Dermis blood vessel endothelial cell (primary cell): ENCODE measurements at places on chromosomes 2 and 18. TPM values are rescaled to one million over a fixed set of nuclear protein-coding genes. Genes with fewer than 3 reads are reported as not detected.

GRCh38 chr2:43274055-43274454 lies 47.6 kb upstream of the ZFP36L2 start:
- DNase-seq, result no peak

GRCh38 chr18:37471637-37472036 lies 94.0 kb downstream of the CELF4 start:
- no peak for DNase-seq

- no peak for DNase-seq
Measured at GRCh38 chr18:12963069-12963468, 15.3 kb downstream of the SEH1L start.

DNA sequence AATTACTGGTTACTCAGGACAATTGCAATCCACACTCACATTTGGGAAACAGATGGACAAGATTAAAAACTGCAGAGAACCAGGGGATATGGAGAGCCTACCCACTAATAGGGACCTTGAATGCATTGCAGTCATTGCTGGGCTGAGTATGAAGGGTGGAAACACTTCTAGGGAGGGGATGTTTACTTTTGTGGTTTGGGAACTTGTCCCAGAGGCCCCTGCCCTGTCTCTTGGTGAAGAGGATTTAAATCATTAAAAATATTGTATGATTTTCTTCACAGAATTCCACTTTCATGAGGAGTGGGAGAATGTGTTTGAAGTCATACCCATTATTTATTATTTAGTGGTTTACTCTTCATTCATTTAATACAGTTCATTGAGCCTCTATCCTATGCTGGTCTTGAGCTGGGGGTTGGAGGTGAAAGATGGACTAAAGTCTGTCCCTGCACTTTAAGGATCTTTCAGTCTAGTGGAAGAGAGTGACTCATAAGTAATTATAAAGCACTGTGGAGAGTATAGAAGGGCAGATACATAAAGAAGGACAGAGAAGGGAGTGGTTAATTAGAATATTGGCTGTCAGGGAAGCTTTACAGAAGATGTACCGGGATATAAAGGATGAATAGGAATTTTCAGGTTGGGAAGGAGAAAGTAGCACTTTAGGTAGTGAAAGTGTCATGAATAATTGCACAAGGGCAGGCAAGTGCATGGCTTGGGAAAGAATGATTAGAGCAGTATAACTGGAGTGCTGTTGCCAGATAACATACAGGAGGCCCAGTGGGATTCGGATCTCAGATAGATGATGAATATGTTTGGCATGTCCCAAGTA lies 313.4 kb downstream of the LPIN1 start:
- no peak for DNase-seq

DNA sequence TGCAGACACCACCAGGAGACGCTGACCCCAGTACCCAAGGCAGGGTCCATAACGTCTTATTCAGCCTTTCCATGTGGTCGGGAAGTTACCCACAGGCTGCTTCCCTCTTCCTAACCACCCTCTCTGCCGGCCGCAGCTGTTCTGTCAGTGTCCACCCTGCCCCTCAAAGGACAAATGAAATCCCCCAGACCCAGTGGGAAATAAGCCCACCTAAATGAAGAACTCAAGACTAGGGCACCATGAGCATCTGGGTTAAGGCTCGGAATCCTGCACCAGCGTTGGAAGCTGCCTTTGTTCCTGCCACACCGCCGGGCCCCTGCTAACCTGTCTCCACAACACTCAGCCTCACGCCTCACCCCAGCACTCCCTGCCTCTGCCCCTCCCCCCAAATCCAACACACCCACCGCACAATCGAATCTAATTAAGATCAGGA lies 21.7 kb downstream of the BCL11A start:
- DNase-seq, result no peak

DNA sequence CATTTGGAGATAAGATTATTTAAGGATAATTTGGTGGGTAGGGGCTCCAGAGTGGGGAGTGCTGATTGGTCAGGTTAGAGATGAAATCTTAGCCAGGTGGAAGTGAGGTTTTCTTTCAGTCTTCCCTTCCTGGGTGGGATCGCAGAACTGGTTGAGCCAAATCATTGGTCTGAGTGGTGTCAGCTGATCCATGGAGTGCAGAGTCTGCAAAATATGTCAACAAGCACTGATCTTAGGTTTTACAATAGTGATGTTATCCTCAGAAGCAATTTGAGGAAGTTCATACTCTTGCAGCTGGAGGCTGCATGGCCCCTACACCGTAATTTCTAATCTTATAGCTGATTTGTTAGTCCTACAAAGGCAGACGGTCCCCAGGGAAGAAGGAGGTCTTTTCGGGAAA lies 1483.4 kb upstream of the ZEB2 start:
- no peak for DNase-seq

Gene EIF5B
- total RNA-seq, result 20.8 and 45.6 TPM in 2 replicates

- no peak for DNase-seq
Measured at GRCh38 chr2:2872309-2872617, 505.4 kb downstream of the EIPR1 start.

Gene SIX3
- not detected in 2 replicates for total RNA-seq

GRCh38 chr2:151150331-151151320 lies 111.0 kb downstream of the RBM43 start:
- no peak for DNase-seq

GRCh38 chr18:76252880-76253279 lies 242.2 kb downstream of the ZNF516 start:
- no peak for DNase-seq

DNA sequence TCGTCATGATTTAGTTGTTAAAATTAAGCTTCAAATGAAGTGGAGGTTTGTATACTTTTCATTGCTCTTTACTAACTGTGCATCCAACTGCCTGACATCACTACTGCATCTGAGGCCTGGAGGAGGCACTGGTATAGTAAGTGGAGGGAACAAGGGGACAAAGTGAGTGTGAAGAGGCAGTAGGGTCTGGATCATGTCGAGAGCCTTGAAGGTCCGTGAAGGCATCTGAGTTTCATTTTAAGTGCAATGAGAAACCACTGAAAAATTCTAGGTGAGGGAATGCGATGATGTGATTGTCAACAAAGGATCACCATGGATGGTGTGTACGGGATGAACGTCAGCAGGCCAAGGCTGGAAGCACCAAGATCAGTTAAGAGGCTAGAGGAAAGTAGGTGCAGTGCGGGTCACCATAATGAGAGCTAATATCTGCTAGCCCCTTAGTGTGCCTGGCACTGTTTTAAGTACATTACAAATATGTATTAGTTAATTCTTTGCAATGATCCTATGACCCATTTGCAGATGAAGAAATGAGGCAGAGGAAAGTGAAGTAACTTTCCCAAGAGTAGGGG lies 96.1 kb downstream of the CABYR start:
- no peak for DNase-seq

- no peak for DNase-seq
Measured at GRCh38 chr2:201808027-201808426, 1.7 kb downstream of the CDK15 start.

DNA sequence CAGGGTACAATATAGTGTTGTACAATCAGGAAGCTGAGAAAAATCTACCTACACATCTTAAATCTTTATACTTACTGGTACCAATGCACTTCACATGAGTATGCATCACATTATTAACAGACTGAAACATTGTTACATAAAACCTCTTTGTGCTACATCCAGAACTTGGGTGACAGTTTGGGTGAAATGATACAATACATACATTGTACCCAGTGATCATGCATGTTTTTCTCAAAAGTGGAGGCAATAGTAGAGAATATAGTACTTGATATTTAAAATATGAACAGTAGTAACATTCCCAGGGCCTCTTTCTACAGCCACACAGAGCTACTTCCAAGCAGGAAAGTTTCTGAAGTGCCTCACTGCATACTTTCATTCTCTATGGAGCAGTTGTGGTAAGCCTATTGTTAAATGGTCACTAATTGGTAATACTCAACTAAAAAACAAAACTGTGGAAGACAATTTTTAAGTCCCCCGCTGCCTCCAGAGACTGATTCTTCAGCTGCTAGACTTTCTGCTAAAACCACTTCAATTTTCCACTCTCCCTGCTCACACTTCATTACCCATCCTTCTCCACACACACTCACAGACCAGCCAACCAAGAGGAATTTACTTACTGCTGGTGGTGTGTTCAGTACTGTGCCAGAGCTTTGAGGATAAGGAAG lies 22.9 kb upstream of the GRB14 start:
- no peak for DNase-seq

DNA sequence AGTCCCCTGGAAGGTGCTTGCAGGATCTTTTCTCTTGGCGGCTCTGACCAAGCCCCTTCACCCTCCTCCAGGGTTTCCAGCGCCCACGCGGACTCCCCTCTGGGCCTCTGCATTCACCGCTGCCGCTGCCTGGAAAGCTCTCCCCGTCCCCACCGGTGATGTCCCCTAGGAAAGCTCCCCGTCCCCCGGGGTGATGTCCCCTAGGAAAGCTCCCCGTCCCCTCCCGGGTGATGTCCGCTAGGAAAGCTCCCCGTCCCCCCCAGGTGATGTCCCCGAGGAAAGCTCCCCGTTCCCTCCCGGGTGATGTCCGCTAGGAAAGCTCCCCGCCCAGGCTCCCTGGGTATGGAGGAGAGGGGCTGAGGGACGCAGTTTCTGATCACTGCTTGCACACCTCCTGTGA lies 27.9 kb downstream of the ZAP70 start:
- DNase-seq, result no peak

DNA sequence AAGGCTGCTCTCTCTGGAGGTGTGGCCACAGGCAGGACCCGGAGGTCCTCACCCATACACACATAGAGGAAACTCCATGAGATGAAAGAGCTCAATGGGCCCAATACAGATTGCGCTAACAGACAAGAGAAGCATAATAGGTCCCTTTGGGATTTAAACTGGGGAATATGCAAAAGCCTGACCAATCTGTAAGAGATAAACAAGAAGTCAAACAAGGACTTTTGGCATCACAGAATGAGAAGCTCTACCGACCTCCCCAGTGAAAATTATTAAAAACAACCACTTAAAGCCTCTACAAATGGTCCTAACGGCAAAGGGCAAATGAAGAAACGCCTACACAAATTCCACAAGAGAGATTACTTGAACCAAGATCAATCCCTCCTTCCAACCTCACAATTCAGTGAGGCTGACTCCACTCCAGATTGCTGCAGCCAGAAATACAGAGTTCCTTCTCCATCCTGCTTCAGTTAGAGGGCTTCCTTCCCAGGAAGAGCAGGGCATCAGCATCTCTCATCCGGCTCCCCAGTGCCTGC lies 10.8 kb downstream of the IWS1 start:
- DNase-seq, result no peak

DNA sequence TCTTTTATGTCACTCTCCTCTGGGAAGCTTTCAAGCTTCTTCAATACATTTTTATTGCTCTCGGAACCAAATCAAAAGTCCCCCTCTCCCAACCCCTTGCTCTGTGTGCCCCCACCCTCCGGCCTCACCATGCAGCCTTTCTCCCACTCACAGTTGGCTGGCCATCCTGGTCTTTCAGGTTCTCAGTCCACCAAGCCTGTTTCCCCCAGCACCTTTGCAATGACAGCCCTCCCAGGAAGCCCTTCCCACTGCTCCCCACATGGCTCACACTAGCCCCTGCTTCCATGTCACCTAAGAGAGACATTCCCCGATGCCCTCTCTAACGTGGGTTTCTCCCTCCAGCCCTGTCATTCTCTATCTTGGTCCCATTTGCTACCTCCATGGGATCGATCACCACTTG lies 266.6 kb downstream of the SRBD1 start:
- no peak for DNase-seq

GRCh38 chr2:226831266-226831665 lies 4.6 kb upstream of the RHBDD1 start:
- no peak for DNase-seq
